ENCODE measurements at places on chromosomes 3 and 15.
A peak's percentile ranks its signal among the peaks of the same experiment; 100 is the strongest.

GRCh38 chr3:195210266-195210973 lies 60.5 kb downstream of the XXYLT1 start:
- DNase-seq: no peak

DNA sequence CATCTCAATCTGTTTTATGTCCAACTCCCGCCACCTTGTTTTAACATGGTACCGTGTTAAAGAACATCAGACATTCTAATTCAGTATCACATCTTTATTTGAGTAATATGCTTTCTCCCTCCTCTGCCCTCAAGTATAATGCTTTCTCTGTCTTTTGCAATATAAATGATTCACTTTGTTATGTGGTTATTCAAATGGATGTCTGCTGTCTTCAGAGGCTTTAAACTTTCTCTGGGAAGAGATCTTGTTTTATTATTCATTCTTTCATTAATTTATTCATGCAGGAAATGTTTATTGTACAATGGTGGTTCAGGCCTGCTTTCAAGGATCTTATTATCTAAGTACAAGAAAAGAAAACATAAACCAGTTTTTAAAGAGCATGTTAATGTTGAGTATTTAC lies 57.1 kb downstream of the RAP2B start:
- no peak for DNase-seq

- DNase-seq: no peak
Measured at GRCh38 chr3:20809356-20809755, 623.4 kb upstream of the SGO1 start.

DNA sequence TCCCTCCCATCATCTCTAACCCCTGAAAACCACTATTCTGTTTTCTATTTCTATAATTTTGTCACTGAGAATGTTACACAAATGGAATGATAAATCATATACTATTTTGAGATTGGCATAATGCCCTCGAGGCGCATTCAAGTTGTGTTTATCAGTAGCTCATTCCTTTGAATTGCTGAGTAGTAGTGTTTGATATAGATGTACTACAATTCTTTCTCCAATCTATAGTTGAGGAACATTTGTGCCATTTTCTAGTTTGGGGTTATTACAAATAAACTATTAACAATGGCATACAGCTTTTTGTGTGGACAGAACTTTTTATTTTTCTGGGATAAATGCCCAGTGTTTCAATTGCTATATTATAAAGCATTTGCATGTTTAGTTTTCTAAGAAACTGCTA lies 86.0 kb downstream of the CCR1 start:
- no peak for DNase-seq

- DNase-seq: no peak
Measured at GRCh38 chr15:58240191-58240932, 102.2 kb downstream of the AQP9 start.

DNA sequence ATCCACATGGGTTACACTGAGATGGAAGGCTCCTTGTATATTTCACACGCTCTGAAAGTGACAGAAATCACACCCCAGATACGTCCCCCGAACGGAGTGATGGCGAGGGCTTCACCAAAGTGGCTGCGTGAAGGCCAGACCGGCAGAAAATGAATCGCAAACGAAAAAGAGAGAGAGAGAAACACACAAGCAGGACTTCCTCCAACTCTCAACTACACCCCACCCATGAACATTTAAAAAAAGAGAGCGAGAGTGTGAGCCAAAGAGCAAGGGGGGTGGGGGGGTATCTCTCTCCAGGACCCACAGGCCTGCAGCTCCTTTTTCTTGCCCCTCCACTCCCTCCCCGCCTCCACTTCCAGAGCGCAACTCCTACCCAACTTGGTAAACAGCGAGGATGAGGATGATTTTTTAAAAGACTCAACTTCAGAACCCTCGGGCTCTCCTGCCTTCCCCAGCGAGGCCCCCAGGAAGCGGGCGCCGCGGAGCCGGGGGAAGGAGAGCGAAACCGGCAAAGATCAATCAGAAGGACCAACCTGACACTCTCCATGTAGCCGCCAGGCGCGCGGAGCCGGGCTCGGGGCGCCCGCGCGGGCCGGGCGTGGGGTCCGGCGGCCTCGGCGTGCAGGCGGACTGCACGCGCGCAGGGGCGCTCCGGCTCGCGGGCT lies 519.1 kb downstream of the FOXP1 start:
- DNase-seq: peak; percentile 73

GRCh38 chr15:84911879-84912660 lies 27.6 kb downstream of the SLC28A1 start:
- DNase-seq: no peak

DNA sequence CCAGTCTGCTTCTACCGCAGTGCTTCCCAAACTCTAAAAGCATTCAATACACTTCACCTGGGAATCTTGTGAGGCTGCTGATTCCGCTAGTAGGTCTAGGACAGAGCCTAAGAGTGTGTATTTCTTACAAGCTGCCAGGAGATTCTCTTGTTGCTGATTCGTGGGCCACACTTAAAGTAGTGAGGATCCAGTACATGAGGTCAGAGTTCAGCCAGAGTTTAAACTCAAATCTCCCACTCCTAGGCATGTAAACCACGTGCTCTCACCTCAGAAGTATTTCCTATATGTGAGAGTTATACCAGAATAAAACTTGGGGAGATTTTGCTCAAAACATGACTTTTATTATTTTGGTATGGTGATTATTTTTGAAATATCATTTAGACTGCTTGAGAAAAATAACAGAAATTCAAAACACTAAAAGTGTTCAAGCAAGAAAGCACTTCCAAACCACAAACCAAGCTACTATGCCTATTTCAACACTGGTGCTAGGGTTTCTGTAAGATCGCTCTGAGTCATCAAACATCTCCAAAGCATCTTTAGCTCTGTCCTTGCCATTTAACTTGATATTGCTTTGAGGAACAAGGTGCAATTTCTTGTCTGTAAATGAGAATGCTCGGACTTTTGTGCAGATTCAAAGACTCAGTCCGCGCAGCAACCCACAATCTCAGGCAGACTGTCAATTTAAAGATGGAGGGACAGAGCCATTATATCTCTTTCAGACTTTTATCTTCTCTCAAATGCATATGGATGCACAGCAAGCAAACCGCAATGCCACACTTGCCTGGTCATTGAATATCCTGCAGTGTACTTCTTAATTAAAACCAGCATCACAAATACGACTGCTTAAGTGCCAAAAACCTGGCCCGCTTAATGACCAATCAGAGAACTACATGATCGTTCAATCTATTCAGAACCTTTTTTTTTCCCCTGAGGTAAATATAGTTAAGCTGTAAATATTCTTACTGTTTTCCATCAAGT lies 59.8 kb downstream of the AGTR1 start:
- no peak for DNase-seq

- peak; percentile 69 for DNase-seq
Measured at GRCh38 chr3:193564012-193564411, 9.3 kb upstream of the ATP13A4 start.

- peak; percentile 88 for DNase-seq
Measured at GRCh38 chr3:14472471-14473351, 67.4 kb downstream of the GRIP2 start.

- DNase-seq: peak; percentile 37
Measured at GRCh38 chr15:41809121-41809520, 18.8 kb upstream of the JMJD7 start.

DNA sequence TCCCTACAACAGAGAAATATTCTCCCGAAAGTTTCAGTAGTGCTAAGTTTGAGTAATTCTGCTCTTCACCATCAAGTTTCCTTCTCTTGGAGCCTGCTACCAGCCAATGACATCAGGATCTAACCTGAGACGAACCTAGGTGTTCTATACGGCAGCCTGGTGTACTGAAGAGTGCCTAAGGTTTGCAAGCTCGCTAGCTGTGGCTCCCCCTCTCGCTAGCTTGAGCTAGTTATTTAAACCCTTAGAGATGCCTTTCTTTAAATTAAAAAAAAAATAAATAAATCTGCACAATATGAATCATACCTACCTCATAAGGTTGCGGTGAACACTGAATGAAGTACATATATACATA lies 1.4 kb upstream of the COL8A1 start:
- peak; percentile 64 for DNase-seq

DNA sequence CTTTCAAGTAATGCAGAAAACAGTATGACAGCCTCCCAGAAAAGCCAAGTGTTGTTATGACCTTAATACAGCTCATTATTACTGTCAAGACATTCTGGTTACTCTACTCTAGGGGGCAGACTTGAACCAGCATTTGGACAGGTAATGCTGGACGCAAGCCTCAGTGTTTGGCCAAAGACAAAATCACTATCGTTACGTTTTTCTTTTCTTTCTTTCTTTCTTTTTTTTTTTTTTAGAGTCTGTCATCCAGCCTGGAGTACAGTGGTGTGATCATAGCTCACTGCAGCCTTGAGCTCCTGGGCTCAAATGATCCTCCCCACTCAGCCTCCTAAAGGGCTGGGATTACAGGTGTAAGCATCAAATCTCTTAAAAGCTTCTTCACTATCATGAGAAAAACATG lies 29.4 kb upstream of the TMEM45A start:
- DNase-seq: peak; percentile 72

GRCh38 chr3:53243165-53243564 lies 12.7 kb downstream of the TKT start:
- DNase-seq: peak; percentile 70

DNA sequence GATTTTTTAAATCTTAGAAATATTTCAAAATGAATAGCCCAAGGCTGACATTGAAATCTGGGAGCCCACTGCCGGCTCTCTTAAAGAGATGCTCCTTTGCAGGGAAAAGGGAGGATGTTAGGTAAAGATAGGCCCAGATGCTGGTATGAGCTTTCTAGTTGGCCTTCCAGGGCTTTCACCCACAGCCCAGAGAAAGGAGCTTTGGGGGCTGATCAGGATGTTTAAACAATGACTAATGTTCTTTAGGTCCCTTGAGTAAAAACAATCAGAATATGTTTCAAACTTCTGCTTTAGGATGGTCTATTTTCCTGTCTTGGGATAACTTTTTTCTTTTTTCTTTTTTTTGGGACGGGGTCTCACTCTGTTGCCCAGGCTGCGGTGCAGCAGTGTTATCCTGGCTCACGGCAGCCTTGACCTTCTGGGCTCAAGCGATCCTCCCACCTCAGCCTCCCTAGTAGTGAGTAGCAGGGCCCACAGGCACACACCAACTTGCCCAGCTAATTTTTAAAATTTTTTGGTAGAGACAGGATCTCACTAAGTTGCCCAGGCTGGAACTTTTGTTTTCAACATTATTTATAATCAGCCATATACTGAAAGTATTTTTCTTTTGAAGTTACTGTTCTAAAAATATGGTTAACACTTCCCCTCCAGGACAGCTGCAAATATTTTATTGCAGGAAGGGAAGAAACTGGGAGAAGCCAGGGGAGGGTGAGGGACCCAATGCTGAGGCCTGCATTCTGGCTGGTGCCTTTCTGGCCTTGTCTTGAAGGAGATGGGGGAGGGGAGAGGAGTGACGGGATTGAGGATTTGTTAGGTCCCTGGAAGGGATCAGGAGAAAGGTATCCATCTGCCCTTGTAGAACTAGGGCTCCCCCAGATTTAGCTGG lies 70.1 kb downstream of the TRAK1 start:
- DNase-seq: no peak

GRCh38 chr3:115499666-115500065 lies 123.6 kb upstream of the GAP43 start:
- no peak for DNase-seq

GRCh38 chr15:64131547-64131946 lies 20.0 kb upstream of the SNX22 start:
- no peak for DNase-seq

GRCh38 chr3:150521463-150521862 lies 24.8 kb downstream of the SERP1 start:
- no peak for DNase-seq

- no peak for DNase-seq
Measured at GRCh38 chr15:25703726-25704125, 159.4 kb downstream of the ATP10A start.

DNA sequence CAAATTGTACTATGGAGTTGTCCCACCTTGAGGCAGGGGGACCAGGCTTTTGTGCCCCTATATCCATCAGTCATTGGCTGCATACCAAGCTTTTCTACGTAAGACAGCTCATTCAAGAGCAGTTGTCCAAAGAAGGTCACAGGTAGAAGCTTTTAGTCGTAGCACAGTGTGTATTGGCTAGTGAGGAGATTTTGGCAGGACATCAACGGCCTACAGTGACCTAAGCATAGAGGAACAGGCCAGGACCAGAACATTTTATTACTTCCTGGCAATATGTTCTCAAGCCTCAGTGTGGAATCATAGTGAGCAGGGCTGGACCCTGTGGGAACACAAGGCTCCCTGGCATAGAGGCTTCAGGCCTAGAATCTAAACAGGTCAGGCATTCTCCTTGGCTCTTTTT lies 105.4 kb upstream of the ANKRD28 start:
- DNase-seq: no peak

- DNase-seq: no peak
Measured at GRCh38 chr3:104347291-104347690, 1019.4 kb upstream of the ALCAM start.

GRCh38 chr15:101445562-101446517 lies 43.7 kb downstream of the PCSK6 start:
- no peak for DNase-seq

- DNase-seq: peak; percentile 31
Measured at GRCh38 chr15:92395098-92395635, 1.5 kb downstream of the ST8SIA2 start.

DNA sequence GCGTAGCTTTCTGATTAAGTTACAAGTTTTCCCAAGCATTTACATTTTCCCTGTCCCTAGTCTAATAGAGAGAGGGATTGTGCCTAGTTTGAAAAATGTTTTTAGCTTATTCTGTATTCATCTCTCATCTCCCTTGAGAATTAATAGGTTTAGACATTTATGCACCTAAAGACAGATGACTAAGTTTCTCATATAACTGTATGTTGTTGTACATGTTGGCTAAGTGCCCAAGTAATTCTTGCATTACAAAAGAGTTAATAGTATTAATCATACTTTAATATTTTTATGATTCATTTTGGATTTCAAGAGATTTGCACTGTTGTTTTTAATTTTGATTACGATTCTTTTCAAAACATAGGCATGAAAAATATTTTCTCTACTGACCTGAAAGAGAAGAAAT lies 109.0 kb upstream of the TBL1XR1 start:
- no peak for DNase-seq

DNA sequence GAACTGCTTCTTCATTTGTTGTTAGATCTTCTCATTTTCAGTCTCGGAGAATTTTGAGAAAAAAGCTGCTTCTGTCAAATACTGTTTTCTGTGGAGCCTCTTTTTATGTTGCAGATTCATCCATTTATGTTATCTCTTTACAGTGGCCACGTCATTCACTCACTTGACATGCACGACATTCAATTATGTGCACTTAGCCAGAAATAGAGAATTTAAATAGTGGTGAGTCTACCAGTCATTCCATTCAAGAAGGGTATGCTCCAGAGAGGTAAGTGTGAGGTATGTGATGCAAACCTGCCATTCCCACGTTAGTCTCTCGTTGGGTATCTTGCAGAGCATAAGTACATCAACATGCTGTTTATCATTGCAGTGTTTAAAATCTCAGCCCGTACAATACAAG lies 9.8 kb downstream of the ARPP19 start:
- DNase-seq: no peak

GRCh38 chr3:55828712-55829111 lies 341.6 kb upstream of the WNT5A start:
- no peak for DNase-seq

GRCh38 chr3:69250014-69250413 lies 127.6 kb upstream of the LMOD3 start:
- peak; percentile 97 for DNase-seq
